ENCODE measurements at places on chromosomes 1 and 21. TPM values are rescaled to one million over a fixed set of nuclear protein-coding genes. Genes with fewer than 3 reads are reported as not detected.

Gene KRTAP21-2
- not detected for total RNA-seq

Gene SLAMF9
- not detected for total RNA-seq

Gene LCE2A
- total RNA-seq = not detected

Gene GPX7
- 20.4 TPM for total RNA-seq

Gene NECTIN4
- total RNA-seq = not detected

Gene SLC30A10
- total RNA-seq = not detected

Gene S100B
- total RNA-seq = not detected

Gene S100A5
- 0.93 TPM for total RNA-seq

Gene C1orf185
- total RNA-seq = not detected

Gene TRPM2
- 2.5 TPM for total RNA-seq

Gene C8B
- not detected for total RNA-seq

Gene TCHH
- total RNA-seq = not detected

Gene FCRL4
- not detected for total RNA-seq

Gene KIF14
- 16.4 TPM for total RNA-seq

Gene AKNAD1
- not detected for total RNA-seq

Gene CD164L2
- total RNA-seq = not detected

Gene APOBEC4
- not detected for total RNA-seq

Gene GPR37L1
- not detected for total RNA-seq

Gene CD53
- total RNA-seq = 239 TPM

Gene OXCT2
- total RNA-seq = 0.67 TPM

Gene NPPA
- total RNA-seq = not detected

Gene FUBP1
- total RNA-seq = 243 TPM

Gene TEDDM1
- total RNA-seq = not detected

Gene VHLL
- not detected for total RNA-seq

Gene ERMAP
- total RNA-seq = 3.1 TPM

Gene TRIM17
- total RNA-seq = 1.0 TPM

Gene MPL
- total RNA-seq = not detected

Gene TSTD1
- 50.3 TPM for total RNA-seq

Gene C1orf94
- not detected for total RNA-seq

Gene GPR52
- total RNA-seq = 0.20 TPM

Gene TAS1R2
- not detected for total RNA-seq

Gene SEC16B
- total RNA-seq = not detected

Gene LRRC8C
- total RNA-seq = 13.6 TPM

Gene DMBX1
- not detected for total RNA-seq

Gene LCE1F
- total RNA-seq = not detected

Gene SLFNL1
- 0.10 TPM for total RNA-seq

Gene RHEX
- not detected for total RNA-seq

Gene PLA2G4A
- 0.26 TPM for total RNA-seq

Gene GNAT2
- total RNA-seq = 0.50 TPM

Gene FAAH
- 3.8 TPM for total RNA-seq

Gene PPIAL4G
- total RNA-seq = 0.12 TPM

Gene DYRK3
- 6.7 TPM for total RNA-seq

Gene CELA3A
- total RNA-seq = not detected

Gene CR1
- not detected for total RNA-seq

Gene IGSF3
- total RNA-seq = 0.96 TPM

Gene GRHL3
- total RNA-seq = 0.26 TPM

Gene OR2L8
- total RNA-seq = 0.21 TPM

Gene B4GALT2
- 19.2 TPM for total RNA-seq

Gene MIB2
- 27.6 TPM for total RNA-seq

Data from activated naive CD4-positive, alpha-beta T cell treated with anti-CD3 and anti-CD28 coated beads for 36 hours (primary cell).